Bone marrow (tissue), 2 donors: ENCODE measurements at places on chromosomes 11 and 22.

DNA sequence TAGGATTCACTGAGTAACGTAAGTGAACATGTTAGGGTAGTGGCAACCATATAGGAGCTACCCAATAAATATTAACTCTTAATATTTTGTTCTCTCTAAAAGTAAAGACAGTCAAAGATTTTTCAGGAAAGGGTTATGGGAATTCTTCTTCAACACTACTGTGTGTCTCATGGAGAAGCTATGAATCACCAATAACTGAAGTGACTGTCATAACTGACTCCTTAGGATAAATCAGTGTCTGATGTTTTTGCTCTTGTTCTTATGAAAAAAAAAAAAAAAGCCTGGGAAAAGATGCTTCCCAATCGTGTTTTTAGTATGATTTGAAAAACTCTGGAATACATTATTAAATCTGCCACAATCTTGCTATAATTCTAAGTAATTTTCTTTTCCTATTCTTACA is 111.2 kb upstream of the CEP126 start:
- DNase-seq, result no peak

DNA sequence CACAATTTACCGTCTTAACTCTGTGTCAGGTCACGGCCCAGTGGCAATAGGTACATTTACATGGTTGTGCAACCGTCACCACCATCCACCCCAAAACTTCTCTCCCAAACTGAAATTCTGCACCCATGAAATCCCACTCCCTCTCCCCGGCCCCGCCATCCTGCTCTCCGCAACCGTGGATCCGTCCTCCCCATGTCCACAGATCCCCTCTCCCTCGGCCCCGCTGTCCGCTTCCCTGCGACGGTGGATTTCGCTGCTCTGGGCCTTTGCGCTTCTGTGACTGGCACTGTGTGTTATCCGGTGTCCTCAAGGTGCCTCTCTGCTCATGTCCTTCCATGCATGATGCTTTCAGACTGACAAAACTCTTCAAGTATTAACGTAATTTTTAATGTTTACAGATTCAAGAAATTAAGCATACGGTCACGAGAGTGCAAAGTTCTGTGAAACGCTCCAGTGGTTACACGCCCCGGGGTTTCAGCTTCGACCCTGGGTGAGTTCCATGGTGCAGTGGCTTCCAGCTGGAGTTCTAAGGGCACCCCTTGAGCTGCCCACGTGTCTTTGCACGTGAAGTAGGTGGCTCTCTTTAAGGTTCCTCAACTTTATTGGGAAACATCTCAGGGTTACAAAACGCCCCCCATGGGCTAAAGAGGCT is 76.4 kb downstream of the KCNQ1 start:
- DNase-seq, result no peak

GRCh38 chr11:134233729-134234179 is 9.3 kb downstream of the VPS26B start:
- DNase-seq, result no peak

DNA sequence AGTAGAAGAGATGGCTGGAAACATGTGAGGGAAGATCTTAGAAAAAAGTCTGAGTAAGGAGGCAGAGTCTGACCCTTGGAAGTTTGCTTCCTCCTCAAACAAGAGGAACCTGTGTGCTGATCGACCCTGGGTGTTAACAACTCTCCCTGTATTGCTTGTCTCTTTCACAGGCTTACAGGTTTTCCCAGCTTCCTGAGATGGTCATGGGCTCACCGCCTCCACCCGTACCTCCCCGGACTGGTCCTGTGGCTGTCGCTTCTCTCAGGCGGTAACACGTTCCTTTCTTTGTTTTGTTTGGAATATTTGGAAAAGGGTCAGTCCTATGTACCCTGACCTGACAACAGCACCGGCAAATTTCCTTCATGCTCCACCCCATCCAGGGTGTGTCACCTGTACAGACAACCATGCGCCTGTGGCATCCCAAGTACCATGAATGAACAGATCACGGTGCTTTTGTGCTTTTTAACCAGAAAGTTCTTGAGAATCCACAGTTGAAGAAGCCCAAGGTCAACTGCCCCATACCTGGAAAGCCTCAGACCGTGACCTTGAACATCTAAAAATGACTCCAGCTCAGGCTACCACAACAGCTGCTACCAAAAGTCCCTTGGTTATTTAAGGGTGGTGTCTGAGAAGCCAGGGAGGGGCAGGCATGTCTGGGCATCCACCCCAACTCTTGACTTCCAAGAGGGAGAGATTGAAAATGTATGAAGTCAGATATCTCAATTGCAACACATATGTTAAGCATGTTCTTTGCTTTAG is 44.6 kb downstream of the C11orf91 start:
- no peak for DNase-seq

- no peak for DNase-seq
Observed at GRCh38 chr11:6778518-6778917, 4.3 kb upstream of the OR2AG1 start.
